ENCODE measurements at places on chromosomes 4 and X.

DNA sequence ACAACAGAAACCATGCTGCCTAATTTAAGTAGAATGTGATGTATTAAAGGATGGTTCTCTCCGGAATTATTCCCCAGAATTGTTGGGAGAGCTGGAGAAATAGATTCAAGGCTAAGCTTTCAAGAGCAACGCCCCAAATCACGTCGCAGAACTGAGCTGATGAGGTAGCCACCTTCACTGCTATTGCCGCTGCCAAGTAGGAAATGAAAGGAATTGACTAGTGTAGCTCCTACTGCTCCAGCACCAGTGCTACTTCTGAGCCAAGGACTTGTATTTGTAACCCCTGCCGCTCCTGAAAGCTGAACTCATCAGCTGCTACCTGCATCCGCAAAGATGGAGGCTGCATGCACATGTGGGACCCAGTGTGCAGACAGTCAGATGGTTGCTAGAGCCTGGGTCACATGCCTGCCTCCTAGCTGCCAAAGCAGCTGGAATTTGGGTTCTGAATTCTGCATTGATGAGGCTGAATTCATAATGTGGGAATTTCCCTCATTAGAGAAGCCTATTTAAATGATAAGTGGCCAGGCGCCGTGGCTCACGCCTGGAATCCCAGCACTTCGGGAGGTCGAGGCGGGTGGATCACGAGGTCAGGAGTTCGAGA is 173.9 kb downstream of the PDGFRA start:
- DNase-seq = no peak

DNA sequence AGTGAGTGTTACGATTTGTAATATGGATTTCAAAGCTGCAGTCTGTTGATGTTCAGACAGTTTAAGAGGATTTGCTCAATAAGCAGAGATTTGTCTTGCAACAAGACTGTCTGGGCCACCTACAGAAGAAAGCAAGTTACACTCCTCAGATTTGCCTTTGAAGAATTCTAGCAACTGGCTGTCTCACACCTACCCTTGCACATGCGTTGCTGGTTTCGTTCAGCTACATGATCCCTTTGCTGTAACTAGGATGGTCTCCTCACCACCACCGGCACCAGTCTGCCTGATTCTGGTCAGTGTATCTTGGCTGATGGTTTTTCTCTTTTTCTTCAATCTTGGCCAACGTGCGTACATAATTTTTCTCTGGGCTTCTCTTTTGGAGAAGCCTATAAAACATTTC is 172.7 kb upstream of the LCORL start:
- DNase-seq = no peak

DNA sequence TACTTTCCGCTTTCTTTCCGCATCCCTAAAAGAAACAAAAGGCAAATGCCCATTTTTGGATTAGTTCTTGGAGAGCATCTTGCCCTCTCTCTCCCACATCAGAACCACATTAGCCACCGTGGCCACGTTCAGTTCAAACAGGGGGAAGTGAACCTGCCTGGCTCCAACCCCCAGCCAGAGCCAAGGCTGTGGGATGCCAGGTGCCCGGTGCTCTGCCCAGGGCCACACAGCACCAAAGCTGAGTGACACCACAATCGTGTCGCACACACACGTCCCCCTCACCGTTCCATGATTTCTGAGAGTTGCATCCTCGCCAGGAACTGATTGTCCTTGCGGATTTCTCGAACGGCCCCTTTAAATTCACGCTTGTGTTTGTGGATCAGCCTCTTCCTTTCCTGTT is 24.3 kb downstream of the NOP14 start:
- no peak for DNase-seq

GRCh38 chrX:150465881-150466775 is 102.3 kb upstream of the MTM1 start:
- DNase-seq = no peak

GRCh38 chrX:125778261-125778660 is 387.8 kb downstream of the DCAF12L2 start:
- DNase-seq = no peak
